CD4-positive, alpha-beta T cell treated with Interleukin-17A for 1 hour (primary cell): ENCODE measurements at places on chromosomes 1 and 21.

GRCh38 chr1:6129313-6129712, 50.8 kb downstream of the CHD5 start:
- no peak for DNase-seq

- DNase-seq: no peak
These were observed 251.0 kb downstream of the RHOU start for GRCh38 chr1:228986093-228986904.

DNA sequence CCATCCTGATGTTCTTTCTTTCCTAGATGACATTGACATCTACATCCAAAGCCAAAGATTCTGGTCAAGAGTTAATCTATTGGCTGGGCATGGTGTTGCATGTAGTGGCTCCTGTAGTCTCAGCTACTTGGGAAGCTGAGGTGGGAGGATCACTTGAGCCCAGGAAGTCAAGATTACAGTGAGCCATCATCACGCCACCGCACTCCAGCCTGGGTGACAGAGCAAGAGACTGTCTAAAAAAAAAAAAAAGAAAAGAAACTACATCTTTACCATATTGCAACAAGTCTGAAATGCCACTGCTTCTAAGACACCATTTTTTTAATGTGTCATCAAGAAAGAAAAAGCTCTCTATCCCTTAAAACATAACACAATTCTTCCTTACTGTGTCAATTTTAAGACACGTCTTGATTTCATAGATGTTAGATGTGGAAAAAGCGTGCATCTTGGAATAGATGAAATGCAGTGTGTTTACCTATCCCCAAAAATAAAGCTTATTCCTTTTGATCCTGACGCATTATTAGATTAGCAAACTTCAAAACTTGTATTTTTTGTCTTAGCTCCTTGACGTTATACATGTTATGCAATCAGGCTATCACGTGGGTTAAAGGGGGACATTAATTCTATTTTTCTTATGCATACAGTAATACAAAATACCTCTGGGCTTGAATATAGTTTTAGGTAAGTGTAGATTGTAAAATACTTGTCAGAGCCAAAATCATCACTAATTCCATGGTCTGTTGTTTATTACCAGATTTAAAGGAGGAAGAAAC, 46.3 kb downstream of the ELAPOR1 start:
- DNase-seq: no peak

GRCh38 chr1:6890686-6891085, 105.4 kb downstream of the CAMTA1 start:
- no peak for DNase-seq

- no peak for DNase-seq
These were observed 315.7 kb upstream of the USP25 start for GRCh38 chr21:15414057-15414456.

DNA sequence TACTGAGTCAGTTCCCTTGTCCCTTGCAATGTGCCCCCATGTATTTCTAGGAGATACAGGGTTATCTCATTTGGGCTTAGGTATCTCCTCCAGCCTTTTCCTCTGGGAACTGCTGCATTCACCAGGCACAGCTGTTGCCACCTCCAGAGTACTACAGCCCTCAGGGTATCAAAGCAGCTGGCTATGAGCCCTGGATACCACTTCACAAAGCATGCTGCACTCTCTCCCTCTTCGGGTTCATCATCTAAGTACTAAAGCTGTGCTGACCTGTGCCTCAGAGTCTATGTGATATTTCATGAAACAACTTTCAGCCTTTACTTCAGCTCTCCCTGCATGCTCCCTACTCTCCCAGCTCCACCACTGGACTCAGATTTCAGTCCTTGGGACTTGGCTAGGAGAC, 62.3 kb downstream of the CCDC185 start:
- no peak for DNase-seq

GRCh38 chr1:173038875-173039554, 11.7 kb downstream of the TNFSF18 start:
- no peak for DNase-seq

DNA sequence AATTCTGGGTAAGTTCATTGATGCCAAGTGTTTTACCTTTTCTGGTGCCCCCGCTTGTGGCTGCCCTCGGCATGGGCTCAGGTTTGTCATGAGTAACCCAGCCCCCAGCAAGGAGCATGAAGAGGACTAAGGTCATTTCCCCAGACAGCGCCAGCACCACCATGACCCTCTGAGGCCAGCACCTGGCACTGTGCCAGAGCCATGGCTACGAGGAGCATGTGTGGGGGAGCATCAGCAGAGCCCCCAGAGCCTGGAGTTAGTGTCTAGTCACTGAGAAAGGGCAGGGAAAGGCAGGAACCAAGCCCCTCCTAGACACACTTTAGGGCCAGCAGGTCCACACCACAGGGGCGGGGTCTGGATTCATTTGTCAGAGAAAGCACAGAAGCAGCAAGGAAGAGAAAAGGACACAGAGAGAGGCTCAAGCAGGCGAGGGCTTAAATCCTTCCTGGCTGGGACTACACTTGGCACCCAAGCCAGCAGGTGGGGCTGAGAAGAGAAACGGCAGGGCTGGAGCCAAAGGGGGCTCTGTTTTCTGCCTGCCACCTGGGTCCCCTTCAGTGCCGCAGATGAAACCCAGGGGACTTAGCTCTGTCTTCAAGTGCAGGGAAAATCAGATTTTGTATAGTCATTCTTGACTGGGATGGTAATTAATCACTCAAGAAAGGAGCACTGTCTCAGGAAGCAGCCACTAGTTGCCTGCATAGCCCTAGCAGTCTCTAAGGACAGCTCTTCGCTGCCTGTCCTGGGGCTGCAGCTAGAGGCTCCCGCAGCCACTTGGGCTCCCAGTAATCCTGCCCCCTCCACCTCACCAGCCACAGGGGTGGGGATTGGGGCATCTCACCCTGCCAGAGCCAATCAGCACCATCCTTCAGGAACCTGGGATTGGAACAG, 79.6 kb upstream of the ZC3H12A start:
- DNase-seq: no peak

DNA sequence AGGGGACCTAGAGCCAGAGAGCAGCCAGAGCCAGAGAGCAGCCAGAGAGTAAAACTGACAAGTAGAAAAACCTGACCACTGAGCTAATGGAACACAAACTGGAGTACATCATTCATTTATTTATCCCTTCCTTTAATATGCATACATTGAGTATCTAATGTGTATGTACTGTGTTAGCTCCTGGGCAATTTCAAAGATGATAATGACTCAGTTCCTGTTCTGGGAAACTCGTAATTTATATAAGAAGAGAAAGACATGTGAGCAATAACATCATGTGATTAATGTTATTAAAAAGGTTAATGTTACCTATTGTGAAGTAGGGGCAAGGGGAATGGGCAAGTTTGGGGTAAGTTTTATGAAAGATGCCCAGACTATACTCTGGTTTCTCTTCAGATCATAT, 199.9 kb downstream of the TNR start:
- DNase-seq: no peak

GRCh38 chr1:41439234-41439633, 45.2 kb downstream of the EDN2 start:
- DNase-seq: no peak

DNA sequence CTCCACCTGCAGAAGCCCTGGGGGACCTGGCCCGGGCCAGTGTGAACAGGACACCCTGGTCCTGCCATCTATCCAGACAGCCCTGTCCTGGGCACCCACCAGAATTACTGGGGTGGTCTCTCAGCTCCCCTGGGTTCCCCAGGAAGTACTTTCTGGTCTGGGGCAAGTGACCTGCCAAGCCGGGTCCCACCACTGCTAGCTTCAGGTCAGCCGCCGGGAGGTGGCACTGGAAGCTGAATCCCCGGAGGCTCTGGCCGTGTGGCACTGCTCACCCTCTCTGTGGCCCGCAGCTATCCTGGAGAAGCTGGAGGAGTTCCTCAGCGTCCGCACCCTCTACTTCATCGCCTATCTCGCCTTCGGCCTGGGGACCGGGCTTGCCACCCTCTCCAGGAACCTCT, 21.3 kb downstream of the SLC45A1 start:
- no peak for DNase-seq

GRCh38 chr1:230356190-230356589, 69.9 kb downstream of the PGBD5 start:
- no peak for DNase-seq

- DNase-seq: no peak
These were observed at the start of gene THEM5 for GRCh38 chr1:151853411-151853943. Gene THEM5, minus strand, starts transcription at chr1:151853712. Its CDS starts 147 bp downstream, at chr1:151853565.

- DNase-seq: no peak
These were observed 94.7 kb downstream of the SIK1 start for GRCh38 chr21:43331962-43332828.

GRCh38 chr1:1869469-1869868, 21.4 kb downstream of the GNB1 start:
- DNase-seq: no peak

- DNase-seq: no peak
These were observed 613.3 kb downstream of the AJAP1 start for GRCh38 chr1:5267603-5268235.

- DNase-seq: no peak
These were observed 8.2 kb downstream of the DAP3 start for GRCh38 chr1:155697046-155697445.

DNA sequence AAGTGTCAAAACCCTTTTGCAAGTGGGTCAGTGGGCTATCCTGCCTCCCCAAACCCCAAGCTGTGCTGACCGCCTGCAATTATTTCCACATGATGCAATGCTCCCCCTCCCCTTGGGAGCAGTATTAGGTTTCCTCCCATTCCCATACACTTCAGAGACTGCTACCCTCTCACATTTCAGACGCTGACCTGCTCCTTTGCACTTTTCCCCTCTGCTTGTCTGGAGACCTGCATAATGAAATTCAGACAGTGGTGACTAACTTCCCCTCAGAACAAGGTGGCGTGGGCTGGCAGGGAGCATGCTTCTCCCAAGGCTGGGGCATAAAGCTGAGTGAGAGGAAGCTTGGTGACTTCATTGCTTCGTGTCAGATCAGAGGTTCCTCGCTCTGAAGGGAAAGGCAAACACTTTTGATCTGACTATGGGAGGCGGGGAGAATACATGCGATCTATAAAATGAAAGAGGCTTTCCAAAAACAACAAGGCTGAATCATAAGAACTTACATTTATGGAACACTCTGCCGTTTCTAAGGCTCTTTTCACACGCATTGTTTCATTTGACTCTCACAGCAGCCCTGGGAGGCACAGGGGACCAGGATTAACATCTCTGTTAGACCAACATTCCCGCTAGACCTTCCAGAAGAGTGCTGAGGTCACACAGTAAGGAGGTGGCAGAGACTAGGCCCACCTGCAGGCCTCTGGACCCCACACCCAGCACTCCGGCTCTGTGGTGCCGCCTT, 27.5 kb upstream of the ROR1 start:
- no peak for DNase-seq

DNA sequence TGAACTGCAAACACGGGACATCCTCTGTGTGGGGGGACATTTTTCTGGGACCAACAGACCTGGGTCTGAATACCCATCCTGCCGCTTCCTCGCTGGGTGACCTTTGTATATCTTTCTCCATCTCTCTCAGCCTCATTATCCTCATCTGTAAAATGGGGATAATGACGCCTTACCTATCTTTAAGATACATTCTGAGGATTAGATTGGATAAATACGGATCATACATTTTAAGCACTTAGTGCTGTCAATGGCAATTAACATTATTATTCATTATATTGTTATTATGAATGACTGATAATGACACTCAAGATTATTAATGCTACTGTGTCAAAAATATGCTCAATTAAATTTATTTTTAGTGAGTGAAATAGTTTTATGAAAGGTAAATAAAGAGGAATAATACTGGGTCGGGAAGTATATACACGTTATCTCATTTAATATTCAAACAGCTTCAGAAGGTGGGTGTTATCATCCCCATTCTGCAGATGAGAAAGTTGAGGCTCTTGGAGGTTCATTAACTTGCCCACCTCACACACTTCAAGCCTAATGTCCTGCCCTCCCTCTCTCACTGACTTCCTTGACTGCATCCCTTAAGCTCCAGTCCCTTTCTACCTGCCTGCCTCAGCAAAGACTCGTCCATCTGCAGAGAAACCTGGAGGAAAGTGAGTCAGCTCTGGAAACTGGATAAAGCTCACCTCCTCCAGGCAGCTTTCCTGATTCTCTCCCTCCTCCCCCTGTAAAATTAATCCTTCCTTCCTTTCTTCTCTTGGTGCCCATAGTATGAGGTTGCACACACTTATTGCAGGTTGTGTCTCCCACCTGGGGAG, 120.7 kb upstream of the JUN start:
- DNase-seq: no peak

DNA sequence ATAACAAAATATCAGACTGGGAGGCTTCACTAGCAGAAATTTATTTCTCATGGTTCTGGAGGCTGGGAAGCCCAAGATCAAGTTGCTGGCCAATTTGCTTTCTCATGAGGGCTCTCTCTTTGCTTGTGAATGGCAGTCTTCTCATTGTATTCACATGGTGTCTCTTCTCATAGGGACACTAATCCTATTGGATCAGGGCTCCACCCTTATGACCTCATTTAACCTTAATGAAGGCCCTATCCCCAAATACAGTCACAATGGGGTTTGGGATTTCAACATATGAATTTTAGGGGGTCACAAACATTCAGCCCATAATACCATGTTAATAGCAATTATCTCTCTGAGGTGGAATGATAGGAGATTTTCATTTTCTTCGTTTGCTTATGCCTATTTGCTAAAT, 25.3 kb downstream of the TCEA3 start:
- no peak for DNase-seq

- no peak for DNase-seq
These were observed 4.6 kb downstream of the SMIM1 start for GRCh38 chr1:3777078-3777547.

- DNase-seq: no peak
These were observed 21.1 kb downstream of the SSBP3 start for GRCh38 chr1:54384918-54385726.

DNA sequence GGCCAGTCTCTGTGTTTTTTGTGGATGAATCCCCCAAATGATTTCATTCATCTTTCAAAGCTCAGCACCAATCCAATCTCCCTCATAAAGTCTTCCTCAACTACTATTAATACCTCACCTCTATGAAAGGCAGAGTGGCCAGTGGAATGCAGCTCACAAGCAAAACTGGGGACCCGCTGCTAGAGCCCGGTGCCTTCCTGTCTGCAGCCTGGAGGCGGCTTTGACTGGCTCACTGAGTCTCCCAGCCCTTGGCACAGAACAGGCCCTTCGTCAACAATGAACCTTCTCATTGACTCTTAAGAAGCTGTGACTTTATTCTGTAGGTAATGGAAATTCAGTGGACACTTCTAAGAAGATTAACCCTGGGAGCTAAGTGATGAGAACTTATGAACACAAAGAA, 86.8 kb upstream of the RAB4A start:
- no peak for DNase-seq

- no peak for DNase-seq
These were observed 408.7 kb downstream of the NUF2 start for GRCh38 chr1:163730411-163730821.
